ENCODE measurements at places on chromosomes 3 and 15.

DNA sequence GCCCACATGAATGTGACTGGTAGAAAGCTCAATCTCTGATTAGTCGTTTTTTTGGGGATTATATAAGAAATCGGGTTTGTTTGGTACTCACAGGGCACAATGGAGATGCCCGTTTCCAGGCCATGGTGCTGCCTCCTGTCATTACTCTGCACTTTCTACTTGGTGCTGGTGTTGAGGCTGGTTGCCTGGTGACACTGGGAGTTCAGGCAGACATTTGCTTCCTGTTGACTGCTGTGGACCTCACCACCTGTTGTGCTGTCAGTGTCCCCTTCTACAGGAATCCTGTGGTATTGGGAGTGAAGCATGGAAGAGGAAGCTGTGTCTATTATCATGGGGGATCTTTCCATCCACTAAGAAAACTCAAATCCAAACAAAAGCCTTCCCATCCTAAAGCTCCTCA, 227.2 kb upstream of the TBL1XR1 start:
- DNase-seq, result no peak

DNA sequence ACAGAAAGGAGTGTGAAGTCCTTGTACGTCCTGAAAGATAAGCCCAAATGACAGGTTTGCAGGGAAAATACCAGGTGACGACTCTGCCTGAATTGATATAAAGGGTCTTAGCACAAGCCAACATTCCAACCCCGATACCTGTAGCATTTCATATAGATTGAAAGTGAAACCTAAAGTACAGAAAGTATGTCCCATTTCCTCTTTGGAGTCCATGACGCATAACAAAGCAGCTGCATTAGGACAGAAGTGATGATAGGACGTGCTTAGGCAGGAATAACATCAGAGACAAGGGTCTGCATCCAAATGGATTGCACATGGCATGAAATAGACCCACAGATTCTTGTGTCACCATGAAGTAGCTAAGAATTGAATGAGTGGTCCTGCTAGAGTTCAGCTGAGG, 187.0 kb upstream of the ROBO1 start:
- no peak for DNase-seq

DNA sequence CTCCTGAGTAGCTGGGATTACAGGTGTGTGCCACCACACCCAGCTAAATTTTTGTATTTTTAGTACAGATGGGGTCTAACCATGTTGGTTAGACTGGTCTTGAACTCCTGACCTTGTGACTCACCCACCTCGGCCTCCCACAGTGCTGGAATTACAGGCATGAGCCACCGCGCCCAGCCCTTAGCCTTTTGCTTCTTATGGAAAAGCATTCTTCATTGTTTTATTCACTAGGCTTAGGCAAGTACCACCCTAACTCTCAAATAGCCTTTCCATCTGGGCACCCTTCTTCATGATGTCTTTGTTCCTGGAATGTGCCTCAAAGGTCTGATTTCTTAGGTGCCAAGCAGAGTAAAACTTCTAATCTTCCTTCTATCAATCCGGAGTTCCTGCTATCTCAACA, 641.8 kb downstream of the FHIT start:
- no peak for DNase-seq

DNA sequence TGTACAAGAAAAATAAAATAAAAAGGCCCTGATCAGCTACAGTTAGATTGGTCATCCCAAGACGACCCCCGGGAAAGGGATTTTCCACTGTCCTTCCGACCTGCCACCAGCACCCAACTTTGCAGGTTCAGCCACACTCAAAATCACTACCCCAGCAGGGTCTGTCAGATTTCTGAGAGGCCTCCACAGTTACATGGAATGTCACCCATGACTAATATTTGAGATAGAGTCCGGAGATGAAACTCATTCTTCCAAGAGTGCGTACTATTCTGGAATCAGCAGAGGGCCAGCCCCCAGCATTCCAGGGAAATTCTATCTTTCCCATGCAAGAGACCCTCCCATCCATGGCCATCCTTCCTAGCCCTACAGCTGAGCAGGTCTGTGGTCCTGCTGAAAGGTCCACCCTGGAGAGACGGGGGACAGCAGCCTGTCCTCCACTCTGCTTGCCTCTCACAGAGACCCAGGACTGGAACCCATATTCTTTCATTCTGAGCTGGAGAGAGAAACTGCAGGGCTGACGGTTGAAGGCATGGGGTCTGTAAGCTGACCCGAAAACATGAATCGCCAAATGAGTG, 5.8 kb downstream of the LIPC start:
- no peak for DNase-seq

DNA sequence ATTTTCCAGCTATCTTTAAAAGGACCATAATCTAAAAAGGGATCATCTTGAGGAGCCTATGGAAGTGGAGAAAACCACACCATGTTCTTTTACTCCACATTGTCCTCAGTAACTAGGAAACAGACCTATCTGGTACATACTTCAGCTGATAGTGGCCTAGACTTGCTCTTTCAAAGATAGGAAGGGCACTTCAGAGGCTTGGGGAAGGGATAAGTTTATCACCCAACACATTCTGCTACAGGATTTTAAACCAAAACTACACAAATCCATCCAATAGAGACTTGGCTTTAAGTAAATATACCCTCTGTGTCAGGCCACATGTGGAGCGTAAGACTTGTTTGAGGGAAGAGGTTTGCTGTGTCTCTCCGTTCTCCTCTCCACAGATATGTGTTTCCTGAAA, 35.4 kb downstream of the CP start:
- no peak for DNase-seq

GRCh38 chr3:20974396-20974795, 776.6 kb downstream of the ZNF385D start:
- no peak for DNase-seq

GRCh38 chr15:69609176-69609575, 156.6 kb downstream of the RPLP1 start:
- no peak for DNase-seq

DNA sequence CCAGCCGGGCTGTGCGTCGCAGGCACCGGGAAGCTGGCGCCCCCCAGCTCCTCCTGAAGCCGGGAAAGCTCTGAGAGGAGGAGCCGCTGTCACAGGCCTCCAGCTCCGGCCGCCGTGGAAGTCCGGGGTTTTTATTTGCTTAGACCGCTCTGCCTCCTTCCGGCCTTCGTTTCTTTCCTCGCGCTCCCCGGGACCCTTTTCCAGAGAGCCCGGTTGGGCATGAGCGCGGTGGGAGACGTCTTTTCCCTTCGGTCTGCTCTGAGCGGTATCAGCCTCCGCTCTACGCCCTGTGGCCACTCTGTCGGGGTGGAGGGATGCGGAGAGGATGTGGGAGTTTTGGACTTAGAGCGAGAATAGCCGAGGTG, 559 bp downstream of the SENP5 start:
- DNase-seq, result no peak

GRCh38 chr15:98395974-98396610, 252.2 kb upstream of the IGF1R start:
- no peak for DNase-seq

GRCh38 chr3:107450254-107450893, 72.4 kb upstream of the BBX start:
- no peak for DNase-seq

- DNase-seq, result no peak
Observed at GRCh38 chr3:139122612-139123011, 77.9 kb upstream of the PRR23C start.

GRCh38 chr3:50127251-50127691, 27.9 kb upstream of the SEMA3F start:
- no peak for DNase-seq

DNA sequence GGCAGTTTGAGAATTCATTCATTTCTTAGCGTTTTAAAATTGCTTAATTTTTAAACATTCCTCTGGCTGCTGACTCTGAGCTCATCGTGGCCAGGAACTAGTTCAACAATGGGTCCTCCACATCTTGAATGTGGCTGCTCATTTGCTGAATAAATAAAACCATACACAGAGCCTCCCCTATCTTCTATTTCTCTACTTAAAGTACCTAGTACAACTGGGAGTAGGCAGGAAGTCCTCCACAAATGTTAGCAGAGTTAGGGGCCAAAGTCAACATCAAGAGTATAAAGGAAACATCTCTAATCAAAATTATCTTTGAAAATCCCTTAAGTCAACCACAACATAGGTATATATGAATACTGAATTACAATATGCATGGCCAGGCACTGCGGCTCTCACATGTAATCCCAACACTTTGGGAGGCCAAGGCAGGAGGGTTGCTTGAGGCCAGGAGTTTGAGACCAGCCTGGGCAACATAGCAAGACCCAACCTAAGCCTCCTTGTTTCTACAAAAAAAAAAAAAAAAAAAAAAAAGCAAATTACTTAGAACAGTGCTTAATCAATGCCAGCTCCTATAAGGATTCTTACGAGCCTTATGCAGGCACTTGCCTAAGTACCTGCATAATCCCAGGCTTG, 57.5 kb upstream of the LMOD3 start:
- no peak for DNase-seq

DNA sequence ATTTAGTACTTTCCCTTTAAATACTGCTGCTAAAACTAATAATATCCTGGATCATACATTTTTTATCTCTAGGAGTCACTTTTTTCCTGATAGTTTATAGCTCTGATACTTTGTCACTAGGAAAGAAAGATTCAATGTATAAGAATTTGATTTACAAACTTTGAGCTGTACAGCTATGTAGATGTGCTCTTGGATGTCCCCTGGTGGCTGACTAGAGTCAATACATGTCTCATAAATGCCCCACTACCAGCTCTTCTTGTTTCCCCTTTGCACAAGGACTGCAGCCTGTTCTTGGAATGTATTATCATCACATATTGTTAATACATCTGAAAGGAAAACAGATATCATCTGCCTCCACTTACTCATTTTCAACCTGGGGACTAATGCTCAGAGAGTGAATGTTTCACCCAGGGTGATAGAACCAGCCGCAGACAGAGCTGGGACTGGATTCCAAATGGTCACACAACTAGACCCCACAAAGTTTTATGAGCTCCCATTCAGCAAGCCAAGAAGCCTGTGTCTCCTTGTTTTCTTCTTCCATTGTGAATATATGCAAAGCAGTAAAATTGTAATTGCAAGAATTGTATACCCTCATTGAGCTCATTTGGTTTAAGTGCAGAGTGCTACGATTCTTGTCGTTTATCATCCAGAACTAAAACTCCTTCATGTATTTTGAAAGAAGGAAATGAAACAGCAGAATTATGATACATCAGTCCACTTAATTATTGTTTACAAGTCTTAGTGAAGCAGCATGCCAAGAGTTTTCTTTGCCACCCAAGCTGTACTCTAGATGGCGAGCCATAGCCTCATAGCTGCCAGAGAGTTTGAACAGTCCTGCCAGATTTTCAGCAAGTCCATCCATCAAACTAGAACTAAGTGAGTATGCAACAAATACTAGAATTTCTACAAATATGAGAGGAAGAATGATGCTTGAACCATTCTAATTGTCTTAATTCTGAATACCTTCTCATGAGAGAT, 261.6 kb upstream of the LMCD1 start:
- no peak for DNase-seq

DNA sequence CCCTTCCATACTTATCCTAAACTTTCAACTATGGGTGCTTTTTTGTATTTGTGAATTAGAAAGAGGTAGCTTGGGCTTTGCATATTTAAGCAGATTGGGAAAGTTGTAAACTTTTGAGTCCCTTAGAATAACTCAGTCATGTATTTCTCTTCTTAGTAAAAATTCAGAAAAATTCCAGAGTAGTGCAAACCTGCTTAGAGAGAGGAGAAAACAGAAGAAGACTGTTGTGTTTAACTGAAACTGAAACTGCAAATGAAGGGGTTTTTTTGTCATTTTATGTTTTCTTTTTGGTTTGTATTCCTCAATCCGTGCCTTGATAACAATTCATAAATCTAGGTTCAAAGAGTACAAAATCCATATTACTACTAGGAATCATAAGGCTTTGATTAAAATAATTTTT, 31.3 kb downstream of the CD200 start:
- DNase-seq, result no peak

- DNase-seq, result no peak
Observed at GRCh38 chr3:173793963-173794362, 396.4 kb downstream of the NLGN1 start.

DNA sequence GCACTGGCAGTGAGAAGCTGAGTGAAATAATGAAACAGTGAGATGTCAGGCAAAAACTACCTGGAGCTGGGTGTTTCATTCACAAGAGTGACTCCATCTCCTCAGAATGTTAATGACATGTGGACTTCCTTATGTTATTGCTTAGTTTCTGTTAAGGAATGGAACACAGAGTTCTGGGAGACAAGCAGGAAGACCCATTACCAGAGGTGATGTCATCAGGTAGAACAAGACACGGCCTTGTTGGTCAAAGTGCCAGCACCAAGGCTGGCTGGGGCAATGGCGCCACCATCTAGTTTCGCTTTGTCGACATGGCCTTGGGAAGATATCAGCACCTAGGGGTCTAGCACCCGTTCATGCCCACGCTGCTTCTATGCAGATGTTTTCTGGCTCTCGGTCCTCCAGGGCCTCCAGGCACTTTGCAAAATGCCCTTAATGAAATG, 252.2 kb downstream of the FAM43A start:
- DNase-seq, result no peak

DNA sequence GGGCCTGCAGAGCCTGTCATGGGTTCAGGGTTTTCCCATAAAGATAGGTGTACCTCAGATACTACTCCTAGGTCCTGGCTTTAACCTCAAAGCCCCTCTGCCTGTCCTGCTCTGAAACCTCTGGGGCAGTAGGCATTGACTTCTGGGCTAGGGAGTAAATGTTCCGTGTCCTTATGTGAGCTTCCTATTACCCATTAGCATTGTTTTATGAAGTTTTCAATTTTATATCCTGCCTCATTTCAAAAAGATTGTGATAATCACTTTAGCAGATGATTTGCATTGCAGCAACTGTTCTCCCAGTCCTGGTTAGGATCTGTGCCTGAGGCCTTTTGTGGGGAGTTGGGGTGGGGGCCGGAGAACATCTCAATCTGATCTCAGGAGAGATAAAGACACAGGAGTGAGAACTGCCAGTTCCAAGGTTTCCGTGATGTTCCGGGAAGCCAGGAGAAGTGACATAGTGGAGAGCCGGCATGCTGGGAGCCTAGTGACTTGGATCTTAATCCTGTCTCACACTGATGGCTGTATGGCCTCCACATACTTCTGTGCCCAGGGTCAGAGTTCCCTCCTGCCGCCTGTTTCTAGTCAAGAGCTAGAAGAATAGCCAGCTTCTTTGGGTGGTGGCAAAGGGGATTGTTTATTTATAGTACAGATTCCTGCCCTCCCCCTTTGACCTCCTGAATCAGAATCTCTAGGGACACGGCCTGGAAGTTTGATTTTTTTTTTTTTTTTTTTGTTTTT, 10.6 kb downstream of the TPM1 start:
- no peak for DNase-seq
